ENCODE measurements at places on chromosomes 3 and 15.

DNA sequence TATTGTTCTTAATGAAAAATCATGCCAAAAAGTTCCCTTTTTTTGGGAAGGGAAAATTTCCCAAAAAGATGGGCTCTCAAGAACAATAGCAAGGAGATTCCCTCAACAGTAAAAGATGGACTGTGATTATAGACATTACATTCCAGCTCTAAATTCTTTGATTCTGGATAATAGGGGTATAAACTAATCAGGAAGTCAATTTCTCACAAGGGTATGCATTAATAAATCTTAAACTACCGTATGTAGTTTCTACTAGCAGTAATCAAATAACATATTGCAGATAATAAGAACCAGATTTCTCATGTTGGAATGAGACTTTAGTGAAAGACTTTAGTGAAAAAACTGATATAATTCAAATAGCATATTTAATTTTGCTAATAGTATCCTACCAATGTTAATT, 144.8 kb upstream of the PTPRG start:
- DNase-seq, result no peak

GRCh38 chr3:63927422-63928280, 15.5 kb upstream of the SCAANT1 start:
- DNase-seq, result no peak

DNA sequence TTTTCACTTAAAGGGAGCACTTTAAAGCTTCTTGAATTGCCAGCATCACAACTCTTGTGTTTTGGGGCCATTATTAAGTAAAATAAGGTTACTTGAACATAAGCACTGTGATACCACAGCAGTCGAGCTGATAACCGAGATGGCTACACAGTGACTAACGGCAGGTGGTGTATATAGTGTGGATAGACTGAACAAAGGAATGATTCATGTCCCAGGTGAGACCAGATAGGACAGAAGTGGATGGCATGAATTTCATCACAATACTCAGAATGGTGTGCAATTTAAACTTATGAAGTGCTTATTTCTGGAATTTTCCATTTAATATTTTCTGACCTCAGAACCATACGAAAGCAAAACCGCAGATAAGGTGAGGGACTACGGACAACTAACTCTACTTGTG, 40.2 kb downstream of the PBRM1 start:
- DNase-seq, result no peak

- DNase-seq, result no peak
Observed at GRCh38 chr3:12334786-12335185, 45.9 kb downstream of the PPARG start.

DNA sequence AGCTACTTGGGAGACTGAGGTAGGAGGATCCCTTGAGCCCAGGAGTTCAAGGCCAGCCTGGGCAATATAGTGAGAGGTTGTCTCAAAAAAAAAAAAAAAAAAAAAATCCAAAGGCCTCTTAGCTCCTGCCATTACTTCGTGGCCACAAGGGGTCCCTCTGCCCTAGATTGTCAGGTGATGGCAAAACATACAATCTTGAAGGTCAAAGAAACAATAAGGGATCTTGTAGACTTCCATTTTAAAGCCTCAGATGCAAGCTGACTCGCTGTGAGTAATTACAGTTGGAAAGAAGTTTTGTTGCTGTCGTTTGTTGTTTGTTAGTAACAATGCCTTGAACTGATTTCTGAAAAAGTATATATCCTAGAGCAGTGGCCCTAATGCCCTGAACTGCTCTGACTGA, 55.9 kb upstream of the PLCL2 start:
- peak; percentile 43 for DNase-seq

- DNase-seq, result no peak
Observed at GRCh38 chr3:121595765-121596406, 2.7 kb downstream of the FBXO40 start.

DNA sequence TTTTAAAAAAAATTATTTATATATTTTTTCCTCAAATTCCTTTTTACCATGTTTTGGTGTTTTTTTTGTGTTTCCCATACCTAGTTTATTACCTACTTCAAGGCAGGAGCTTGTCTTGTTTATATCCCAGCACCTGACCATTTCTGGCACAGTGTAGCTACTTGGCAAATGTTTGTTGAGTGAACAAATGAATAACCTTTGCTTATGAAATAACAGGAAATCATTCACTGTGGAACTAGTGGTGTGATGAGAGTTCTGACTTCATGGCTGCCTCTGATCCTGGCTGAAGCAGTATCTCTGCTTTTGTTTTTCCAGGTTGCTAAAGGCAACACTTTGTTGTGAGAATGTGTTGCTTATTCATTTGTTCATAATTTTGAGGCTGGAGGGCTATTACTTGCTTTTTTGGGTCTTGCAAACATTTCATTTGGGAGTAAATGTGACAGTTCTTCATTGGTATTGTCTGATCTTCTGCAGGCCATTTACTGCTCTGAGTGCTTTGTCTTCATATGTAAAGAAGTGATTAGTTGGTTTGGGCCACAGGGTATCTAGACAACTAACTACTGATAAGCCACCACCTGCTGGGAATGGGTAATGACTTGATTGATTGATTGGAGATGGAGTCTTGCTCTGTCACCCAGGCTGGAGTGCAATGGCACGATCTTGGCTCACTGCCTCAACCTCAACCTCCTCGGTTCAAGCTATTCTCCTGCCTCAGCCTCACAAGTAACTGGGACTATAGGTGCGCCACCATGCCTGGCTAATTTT, 5.7 kb downstream of the RAD54L2 start:
- no peak for DNase-seq

- no peak for DNase-seq
Observed at GRCh38 chr3:17044855-17045254, 160.1 kb downstream of the PLCL2 start.

DNA sequence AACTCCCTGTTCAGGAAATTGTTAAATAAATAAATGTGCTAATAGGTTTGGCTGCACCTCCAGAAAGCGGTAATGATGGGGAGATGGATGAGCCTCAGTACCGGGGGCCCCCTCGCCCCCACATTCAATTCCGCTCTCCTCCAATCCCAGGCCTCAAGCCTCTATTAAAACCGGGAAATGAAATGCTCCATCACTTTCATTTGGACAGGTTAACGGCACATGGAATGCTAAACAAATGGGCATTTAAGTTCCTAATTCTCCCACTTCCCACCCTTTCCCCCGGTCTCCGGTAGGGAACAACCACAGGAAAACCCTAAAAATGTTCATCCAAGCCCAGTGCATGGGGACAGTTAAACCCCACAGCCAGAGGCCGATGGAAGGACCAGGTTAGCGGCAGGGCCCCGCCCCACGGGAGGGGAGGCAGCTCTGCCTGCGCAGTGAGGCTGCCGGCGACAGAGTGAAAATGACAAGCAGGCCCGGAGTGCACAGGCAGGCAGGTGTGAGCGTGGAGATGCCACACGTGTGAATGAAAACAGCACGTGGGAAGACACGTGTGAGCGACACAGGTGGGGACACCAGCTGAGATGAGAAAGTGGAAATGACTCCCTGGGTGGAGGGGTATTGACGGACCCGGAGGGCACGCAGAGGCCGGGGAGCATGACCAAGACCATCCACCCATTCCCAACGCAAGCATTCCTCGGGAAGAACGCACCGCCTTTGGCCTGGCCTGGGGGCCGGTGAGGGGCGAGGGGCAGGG, 28.1 kb downstream of the RNU5B-1 start:
- DNase-seq, result no peak

DNA sequence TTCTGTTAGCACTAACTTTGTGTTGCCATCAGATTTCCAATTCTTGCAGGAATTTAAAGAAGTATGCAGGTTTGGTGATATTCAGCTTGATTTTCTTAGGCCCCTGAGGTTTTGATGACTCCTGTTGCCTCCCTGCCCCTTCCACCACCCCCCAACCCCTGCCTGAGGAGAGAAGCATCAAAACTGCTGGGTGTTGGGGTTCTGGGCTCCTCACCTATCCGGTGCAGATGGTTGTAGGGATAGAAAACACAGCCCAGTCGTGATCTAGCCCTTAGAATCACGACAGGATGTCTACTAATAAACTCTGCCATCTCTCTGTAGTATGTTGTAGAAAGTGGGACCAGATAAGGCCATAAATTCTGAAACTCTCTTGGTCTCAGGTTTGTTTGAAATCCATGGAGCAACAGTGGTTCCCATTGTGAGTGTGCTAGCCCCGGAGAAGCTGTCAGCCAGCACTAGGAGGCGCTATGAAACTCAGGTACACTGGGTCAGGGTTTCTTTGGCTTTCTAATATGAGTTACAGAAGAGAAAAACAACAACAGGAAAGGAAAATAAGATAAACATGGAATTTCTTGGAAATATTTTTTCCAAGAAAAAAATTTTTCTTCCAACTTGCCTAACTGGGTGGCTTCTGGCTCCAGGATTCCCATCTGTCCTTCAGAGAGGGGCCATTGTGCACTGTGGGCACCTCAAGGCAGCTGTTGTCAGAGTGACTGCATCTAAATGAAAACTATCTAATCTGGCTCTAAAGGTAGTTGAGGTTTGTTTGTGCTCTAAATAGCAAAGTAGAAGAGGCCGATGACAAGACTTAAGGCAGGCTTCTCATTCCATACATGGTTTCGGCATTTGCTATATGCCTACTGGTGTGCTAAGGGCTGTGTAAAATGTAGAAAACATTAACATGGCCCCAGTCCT, 8.7 kb downstream of the SRP14 start:
- no peak for DNase-seq

- no peak for DNase-seq
Observed at GRCh38 chr3:133393691-133394474, 6.0 kb upstream of the BFSP2 start.

- DNase-seq, result no peak
Observed at GRCh38 chr3:71066849-71067261, 516.7 kb downstream of the FOXP1 start.

DNA sequence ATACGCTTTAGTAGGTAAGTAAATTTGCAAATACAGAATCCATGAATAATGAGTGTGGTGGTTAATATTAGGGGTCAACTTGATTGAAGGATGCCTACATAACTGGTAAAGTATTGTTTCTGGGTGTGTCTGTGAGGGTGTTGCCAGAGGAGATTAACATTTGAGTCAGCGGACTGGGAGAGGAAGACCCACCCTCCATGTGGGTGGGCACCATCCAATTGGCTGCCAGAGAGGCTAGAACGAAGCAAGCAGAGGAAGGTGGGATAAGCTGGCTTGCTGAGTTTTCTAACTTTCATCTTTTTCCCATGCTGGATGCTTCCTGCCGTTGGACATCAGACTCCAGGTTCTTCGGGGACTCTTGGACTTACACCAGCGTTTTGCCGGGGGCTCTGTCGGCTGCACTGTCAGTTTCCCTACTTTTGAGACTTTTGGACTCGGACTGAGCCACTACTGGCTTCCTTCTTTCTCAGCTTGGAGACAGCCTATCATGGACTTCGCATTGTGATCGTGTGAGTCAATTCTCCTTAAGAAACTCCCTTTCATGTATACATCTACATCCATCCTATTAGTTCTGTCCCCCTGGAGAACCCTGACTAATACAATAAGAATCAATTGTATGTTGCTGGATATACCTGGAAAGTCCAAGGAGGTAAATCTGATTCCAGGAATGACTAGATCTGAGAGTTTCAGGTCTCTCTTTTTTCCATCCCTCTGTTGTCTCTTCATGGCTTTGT, 25.8 kb upstream of the NEDD4 start:
- DNase-seq, result no peak

GRCh38 chr15:38090223-38090622, 155.8 kb downstream of the TMCO5A start:
- DNase-seq, result no peak

DNA sequence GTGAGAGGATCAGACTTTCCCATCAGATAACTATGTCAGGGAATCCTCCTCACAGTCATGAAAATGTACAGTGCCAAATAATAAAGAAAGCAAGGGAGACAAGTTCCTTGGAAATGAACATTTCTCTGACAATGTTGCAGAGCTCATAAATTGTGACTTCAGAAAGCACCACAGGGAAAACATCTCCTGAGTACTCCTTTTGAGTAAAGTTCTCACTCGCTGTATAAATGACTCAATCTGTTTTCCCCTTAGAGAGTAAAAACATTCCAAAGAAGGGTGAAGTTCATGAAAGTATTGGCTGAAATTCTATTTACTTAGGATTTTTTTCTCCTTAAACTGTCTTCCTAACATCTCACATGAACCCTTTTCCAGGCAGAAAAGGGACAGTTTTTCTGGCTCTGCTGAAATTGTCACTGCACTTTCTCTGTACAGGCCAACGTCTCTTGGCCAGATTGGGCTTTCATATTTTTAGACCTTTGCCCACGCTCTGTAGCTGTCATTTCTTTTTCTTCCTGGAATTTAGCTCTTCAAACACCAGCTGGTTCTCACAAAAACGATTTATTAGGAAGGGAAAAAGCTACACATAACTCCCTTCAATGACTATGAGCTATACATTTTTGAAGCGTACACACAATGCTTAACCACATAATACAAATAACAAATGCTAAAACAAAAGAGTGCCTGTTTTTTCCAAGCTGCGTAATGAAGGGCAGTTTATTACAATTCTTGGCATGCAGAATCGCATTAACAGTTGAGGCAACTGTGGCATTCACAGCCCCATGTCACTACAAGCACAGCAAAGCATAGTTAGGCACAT, 216.1 kb downstream of the ATP8B4 start:
- DNase-seq, result no peak

DNA sequence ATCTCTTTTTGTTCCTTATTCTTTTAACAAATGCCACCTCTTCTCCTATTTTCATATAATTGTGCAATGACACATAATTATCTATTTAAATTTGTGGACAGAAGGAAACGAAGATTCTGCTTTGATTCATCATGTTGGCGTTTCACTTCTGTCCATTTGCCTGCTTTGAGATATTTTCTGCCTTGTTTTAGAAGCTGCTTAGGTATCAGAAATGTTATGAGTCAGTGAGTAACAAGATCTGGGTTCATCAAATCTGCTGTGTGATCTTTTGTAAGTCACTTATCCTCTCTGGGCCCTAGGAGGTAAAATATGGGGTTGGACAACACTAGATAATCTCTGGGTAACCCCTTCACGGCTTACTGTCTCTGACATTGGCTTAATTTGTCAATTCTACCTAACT, 7.3 kb upstream of the MINDY4B start:
- DNase-seq, result no peak
